ENCODE measurements at places on chromosomes 5 and 9.

DNA sequence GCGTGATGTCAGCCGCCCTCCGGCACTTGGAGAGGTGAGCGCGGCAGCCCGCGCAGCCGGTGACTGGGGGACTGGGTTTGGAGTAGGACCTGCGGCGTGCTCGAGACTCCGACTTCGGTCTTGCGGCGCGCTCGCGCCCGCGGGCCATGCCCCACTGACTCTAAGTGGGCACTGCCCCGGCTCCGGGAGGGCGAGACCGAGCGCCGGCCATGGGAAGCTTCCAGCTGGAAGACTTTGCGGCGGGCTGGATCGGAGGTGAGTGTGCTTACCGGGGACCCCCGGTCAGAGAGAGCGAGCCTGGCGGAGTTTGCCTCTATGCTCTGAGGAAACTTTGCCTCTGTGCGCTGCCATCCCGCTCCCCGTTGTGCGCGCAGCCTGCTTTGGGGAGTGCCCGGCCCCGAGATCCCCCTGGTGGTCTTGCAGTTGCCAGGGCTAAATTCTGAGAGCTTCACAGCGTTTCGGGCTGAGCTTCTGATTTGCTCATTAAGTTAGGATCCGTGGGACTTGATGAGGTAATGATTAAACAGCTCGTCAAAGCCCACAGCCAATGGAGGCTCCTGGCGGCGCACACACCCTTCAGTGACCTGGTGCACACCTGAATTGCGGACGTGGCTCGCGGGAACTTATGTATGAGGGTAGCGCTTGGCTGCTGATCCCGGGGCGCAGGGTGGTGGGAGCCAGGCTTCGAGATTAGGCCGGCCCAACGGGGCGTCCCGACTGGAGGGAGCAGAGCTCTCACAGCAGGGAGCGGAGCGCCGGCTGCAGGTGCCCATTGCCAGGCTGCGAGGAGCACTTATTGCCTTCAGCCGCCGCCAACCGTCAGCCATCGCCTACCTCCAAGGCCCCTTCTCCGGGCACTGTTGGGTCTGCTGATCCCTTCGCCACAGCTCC lies at the start of gene SLC25A48:
Gene SLC25A48 (plus strand): TSS at position 25 of the 891 bp plus-strand sequence. CDS start 185 bp downstream, at position 210.
- no peak for DNase-seq

DNA sequence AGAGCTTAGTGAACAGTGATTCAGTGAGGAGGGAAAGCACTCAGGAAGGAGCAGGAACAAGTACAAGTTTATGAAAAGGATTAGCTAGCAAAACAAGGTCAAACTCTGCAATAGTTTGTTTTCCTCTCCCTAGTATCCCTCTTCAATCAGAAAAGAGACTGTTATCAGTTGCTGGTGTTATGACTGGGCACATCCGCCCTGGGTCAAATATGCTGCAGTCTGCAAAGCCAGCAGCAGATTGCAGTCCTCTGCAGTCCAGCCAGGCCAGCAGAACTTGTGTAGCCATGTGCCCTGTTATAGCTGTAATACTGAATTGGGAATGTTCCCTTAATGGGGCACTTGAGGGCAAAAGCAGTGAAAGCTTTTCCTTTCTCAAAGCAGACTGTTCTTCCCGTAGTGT lies 12.0 kb downstream of the PCDHAC2 start:
- DNase-seq: no peak

- DNase-seq: no peak
Measured at GRCh38 chr9:89466451-89467277, 31.2 kb downstream of the SEMA4D start.

GRCh38 chr5:173972925-173973615 lies 15.9 kb upstream of the C5orf47 start:
- peak; percentile 50 for DNase-seq

- no peak for DNase-seq
Measured at GRCh38 chr5:10678244-10678643, 82.8 kb downstream of the DAP start.

GRCh38 chr9:96175796-96176195 lies 126.2 kb downstream of the HSD17B3 start:
- no peak for DNase-seq

DNA sequence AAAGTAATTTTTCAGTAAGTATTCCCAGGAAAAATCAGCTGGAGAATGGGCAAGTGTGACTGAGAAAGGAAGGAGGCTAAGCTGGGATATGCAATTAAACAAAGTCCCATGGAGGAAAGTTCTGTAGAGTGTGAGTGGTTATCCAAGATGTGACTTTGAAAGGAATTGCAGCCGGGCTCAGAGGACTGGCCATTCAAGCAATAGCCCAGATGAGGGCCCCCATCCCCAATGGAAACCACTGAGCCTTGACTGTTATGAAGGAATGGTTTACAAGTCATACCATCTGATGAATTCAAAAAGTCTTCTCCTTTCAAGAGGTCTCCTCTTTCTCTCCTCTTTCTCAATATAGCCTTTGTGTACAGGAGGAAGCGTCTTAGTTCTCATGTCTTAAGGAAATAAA lies 6.5 kb downstream of the LVRN start:
- DNase-seq: no peak

DNA sequence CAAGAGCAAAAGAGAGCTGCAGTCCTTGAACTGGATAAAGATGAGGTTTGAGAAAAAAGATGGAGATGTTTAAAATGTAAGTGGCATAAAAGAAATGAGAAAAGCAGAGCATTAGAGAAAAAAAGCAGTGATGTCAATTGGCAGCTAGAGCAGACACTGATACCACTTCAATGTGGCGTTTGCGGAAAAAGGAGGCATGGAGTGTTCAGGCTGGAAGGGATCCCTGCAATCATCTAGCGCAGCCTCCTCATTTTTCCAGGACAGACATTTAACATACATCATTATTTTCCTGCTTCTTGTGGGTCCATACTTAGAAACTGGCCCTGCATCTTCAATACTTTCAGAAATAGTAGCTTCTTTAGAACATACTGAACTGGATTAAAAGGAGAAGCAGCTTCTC lies 563.8 kb downstream of the PTPRD start:
- DNase-seq: no peak

DNA sequence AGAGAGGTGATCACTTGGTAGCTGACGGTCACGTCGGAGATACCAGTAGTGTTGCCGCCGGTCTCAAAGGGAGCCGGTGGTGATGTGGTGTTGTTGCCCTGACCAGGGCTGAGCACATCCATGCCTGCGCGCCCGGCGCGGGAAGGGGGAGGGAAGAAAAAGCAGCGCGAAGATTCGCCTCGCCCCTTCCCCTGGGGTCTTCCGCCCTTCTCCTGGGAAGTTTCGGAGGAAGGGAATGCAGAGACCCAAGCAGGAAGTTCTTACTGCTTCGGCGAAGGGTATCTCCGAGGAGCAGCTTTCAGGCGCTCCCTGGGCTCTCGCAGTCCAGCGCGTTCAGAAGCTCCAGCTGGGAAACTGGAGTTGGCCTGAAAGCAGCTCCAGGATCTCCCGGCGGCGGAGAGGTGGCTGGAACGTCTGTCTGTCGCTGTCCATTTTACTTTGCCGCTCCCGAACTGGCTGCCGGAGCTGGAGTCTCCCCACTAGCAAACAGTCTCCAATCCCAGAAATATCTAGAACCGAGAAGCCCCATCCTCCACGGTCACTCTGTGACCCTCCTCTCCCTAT lies 565 bp downstream of the HTR1A start:
- DNase-seq: no peak

DNA sequence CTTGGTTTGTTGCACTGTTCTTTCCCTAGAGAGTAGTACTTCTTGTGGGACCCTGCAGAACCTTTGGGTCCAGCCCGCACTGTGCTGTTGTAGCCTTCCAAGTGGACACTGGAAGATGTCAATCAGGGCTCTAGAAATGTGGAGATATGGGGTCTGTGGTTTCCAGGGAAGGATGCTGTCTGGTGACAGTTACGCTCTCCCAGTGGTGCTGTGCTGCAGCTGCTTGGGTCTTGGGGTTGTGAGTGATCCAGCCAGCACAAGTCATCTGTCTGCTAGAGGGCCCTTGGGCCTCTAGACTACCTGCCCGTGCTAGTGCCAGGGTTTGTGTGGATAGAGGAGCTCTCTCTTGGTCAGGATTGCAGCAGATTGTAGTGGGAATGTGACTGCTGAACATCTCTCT lies 484.5 kb downstream of the DMAC1 start:
- DNase-seq: no peak

- DNase-seq: no peak
Measured at GRCh38 chr9:133576875-133577736, 32.1 kb downstream of the FAM163B start.

GRCh38 chr5:114977979-114978573 lies 191.6 kb downstream of the TRIM36 start:
- no peak for DNase-seq

- no peak for DNase-seq
Measured at GRCh38 chr9:92615790-92616189, 54.1 kb downstream of the IPPK start.

- no peak for DNase-seq
Measured at GRCh38 chr5:14920121-14920520, 48.5 kb upstream of the ANKH start.

DNA sequence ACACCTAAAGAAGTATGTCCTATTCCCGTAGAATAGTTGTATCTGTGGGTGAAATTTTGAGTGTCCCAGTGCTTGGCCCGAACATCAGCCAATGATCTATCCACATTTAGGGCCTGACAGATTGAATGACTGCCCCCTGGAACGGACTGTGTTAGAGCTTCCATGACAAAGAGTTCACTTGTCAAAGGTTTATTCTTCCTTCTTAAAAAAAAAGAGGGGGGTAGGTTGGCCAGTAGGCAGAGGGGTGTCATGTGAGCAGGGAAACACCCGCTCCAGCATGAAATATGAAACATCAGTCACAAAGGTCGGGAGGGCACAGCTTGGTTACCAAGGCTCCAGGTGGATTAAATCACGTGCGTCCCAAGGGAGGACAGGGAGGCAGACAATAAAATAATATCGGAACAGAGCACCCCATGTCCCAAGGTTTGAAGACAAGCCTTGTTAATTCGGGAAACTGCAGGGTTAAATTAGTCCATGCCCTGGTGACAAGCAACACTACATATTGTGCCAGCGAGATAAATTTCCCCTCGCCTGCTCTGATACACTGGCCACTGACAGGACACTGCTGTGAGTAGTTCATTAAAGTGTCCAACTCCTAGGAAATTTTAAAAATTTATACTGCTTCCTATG lies 401.2 kb downstream of the IRX1 start:
- no peak for DNase-seq

- no peak for DNase-seq
Measured at GRCh38 chr9:90127923-90128322, 514.7 kb downstream of the DIRAS2 start.

- no peak for DNase-seq
Measured at GRCh38 chr9:8419596-8420275, 620.2 kb upstream of the DMAC1 start.

GRCh38 chr5:76175051-76175666 lies 92.0 kb downstream of the SV2C start:
- peak; percentile 15 for DNase-seq

DNA sequence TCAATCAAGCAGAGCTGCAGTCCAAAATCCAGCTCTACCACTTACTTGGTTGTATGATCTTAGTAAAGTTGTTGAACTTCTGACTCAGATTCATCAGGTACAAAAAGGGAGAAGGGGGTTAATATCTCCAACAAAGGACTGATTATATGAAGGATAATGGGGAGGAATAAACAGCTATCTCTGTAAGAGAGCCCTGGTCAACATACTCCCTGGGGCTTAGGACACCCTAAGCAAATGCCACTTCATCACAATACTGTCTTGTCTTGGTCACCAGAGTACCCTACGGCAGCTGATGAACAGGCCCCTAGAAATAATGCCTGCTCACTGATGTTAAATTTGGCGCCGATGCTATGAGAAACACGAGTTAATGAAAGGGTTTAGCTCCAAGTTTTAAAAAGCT lies 34.8 kb downstream of the LHFPL2 start:
- no peak for DNase-seq

- DNase-seq: no peak
Measured at GRCh38 chr9:128892221-128892921, 10.4 kb downstream of the LRRC8A start.

GRCh38 chr9:134460896-134461295 lies 134.6 kb downstream of the RXRA start:
- no peak for DNase-seq

DNA sequence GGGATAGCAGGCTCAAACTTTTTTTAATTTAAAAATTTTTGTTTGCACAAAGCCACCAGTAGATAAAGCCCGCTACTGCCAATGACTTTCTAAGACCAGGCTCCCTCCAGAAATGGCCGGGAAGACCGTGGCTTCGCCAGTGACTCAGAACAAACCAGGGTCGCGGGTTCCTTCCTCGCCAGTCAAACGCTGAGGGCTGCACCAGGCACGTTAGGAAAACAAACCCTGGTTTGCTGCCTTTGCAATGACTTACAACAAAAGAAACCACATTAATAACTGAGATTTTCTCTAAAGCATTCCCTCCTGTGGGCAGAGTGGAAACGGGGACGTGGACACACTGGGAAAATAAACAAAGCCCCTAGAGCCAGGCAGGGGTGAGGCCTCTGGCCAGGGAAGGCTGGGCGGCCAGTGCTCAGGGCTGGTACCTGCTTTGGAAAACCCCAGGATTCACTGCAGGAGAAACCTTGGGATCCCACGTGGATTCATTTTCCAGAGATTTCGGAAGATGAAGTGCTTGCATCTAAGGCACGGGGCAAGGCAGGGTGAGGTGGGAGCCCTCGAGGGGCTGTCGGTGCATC lies 3.8 kb downstream of the PRRX2 start:
- no peak for DNase-seq

DNA sequence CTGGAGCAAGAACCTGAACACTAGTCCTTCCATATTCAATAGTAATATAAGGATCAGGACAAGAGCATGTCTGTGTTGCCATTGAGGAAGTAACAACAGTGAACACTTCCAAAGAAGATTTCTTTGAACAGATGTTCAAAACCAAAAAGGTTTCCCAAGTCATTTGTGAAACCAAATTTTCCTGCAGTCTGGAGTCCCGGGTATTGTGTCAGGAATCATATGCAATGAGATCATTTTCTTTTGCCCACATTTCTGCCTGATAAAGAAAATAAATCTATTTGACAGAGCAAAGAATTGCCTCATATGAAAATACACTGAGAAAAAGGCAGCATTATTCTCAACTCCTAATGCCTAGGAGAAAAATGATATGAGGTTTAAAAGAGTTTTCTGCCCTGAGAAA lies 151.7 kb downstream of the SNX18 start:
- DNase-seq: no peak

GRCh38 chr9:34701769-34702736 lies 7.9 kb downstream of the CCL21 start:
- DNase-seq: peak; percentile 71

GRCh38 chr9:83649080-83649479 lies 26.1 kb downstream of the IDNK start:
- DNase-seq: peak; percentile 57

GRCh38 chr5:60185231-60186099 lies 291.9 kb upstream of the PDE4D start:
- DNase-seq: no peak

GRCh38 chr5:136924490-136924889 lies 559.1 kb upstream of the TRPC7 start:
- no peak for DNase-seq

DNA sequence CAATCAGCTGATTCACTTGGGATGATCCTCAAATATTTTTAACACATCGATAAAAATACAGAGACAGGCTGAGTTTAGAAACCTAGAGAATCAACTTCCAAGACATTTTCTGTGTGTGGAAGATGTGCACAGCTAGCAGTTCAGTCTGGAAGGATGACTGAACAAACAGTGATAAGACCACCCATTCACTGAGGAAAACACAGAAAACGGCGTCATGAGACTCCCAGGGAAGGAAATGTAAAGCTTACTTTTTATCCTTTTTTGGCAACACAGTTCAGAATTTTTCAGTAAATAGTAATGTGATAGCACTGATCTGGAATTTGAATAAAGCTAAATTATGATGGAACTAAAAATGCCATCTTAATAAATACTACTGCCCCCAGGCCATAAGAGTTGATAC lies 277.6 kb downstream of the SEMA5A start:
- no peak for DNase-seq

- DNase-seq: no peak
Measured at GRCh38 chr9:18632632-18633403, 158.9 kb downstream of the ADAMTSL1 start.

All from activated T-helper 1 cell treated with anti-CD3 and anti-CD28 coated beads, Interleukin-2, amount 50 U/mL, for 16 hours (primary cell).